ENCODE measurements at places on chromosomes 7 and 10.

DNA sequence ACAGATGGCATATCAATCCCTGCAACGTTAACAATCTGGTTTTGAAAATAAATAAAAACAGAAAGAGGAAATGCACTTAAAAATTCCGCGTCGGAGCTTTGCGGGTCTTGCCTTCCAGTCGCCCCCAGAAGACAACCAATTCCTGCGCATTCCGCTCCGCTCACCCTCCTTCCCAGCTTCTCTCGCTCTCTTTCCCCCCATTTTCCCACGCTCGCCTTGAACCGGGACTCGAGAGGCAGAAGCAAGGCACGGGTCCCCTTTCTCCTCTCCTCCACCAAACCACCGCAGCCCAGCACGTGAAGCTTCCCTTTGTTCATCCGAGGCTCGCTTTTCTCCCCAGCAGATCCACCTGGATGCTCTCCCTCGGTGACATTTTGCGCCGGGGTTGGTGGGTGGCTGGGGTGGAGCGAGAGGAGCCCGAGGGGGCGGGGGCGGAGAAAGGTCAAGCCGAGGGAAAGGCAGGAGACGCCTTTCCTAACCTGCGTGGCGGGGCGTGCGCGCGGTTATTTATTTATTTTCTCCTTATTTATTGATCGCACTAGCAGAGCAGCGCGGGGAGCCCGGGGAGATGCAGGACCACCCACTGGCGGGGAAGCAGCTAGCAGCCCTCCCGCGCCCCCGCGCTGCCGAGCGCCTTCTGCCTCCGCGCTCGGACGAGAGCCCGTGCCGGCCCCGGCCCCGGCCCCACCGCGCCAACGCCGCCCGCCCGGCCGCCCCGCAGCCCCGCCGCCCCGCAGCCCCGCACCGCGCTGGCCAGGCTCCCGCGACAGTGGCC lies at the start of gene KCND2:
TSS of gene KCND2 (plus strand) at position 475 of the 775 bp plus-strand sequence.
- no peak for DNase-seq

DNA sequence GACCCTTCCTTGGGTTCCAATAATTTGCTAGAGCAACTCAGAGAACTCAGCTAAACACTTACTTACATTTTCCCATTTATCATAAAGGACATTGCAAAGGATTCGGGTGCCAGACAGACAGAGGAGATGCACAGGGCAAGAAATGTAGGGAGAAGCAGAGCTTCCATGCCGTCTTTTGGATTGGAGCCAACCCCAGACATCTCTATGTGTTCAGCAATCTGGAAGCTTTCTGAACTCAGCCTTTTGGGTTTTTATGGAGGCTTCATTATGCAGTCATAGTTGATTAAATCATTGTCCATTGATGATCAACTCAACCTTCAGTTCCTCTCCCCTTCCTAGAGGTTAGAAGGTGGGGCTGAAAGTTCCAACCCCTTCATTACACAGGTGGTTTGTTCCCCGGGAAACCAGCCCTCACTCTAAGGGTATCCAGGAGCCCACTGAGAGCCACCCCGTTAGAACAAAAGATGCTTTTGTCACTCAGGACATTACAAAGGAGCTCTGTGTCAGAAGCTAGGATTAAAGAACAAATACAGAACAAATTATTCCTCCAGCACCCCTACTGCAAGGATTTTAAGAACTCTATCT lies 211.9 kb upstream of the VSTM2A start:
- DNase-seq: no peak

DNA sequence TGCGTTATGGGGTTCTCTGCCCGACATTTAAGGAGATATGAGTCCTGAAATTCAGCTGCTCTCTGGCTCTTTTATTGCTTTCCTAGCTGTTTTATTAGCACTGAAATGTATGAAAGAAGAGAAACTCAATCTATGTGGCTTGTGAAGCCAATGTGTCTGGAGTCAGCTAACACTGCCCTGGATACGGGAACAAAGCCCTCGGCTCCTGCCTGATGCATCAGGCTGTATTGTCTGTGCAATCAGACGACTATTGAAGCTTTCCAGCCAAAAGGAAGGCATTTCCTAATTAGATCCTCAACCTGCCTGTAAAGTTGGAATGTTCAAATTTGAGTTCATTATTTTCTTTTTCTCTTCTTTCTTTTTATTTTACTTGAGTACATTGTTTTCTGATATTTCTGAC lies 22.0 kb upstream of the TM9SF3 start:
- no peak for DNase-seq

DNA sequence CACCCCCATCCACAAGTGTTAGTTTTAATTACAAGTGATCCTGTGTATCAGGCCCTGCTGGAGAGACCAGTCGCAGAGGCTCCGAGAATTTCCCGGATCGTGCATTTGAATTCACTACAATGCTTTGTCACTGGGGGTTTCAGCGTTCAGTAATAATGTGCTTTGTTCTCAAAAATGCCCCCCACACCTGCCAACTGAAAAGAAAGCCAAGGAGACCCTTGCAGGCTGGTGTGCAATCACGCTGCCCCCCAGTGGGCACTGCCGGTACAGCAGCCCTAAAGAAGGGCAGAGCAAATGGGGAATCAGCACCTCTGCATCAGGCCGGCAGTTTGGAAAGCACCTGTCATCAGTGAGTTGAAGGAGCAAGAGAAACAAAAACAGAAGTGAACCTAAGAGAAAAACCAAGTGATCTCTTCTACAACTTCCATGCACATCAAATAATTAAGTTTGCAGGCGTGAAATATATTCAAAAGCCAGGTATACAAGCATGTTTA lies 177.6 kb downstream of the PARD3 start:
- DNase-seq: peak; percentile 12

DNA sequence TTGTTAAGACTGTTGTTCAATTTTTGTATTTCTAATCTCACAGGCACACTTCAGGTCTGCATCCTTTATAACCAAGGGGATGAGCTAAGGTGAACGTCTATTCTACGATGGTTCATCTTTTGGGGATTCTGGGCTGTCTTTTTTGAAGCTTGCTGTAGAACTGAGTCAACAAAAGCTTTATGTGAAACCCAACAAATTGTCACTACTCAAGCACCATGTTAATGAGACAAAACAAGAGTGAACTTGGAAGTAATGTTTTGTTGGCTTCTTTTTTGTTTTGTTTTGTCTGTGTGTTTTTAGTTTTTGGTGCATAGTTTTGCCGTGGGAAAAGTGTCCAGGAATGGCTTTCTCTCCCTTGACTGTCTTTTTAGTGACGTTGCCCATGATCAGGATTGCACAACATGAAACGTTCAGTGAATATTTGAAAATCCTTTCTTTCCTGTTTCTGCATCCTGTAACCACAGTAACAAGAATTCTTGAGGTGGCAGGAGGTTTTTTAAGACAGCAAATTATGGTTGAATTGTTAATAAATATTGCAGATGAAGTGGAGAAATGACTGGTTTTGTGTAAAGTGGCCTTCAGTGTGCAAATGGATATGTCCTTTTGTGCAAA lies 65.6 kb downstream of the WIPF3 start:
- DNase-seq: no peak

GRCh38 chr7:32179567-32179966 lies 109.4 kb upstream of the PDE1C start:
- DNase-seq: no peak

GRCh38 chr10:57844387-57844998 lies 423.2 kb downstream of the IPMK start:
- no peak for DNase-seq

GRCh38 chr10:37754538-37755323 lies 102.7 kb downstream of the ZNF248 start:
- DNase-seq: no peak

DNA sequence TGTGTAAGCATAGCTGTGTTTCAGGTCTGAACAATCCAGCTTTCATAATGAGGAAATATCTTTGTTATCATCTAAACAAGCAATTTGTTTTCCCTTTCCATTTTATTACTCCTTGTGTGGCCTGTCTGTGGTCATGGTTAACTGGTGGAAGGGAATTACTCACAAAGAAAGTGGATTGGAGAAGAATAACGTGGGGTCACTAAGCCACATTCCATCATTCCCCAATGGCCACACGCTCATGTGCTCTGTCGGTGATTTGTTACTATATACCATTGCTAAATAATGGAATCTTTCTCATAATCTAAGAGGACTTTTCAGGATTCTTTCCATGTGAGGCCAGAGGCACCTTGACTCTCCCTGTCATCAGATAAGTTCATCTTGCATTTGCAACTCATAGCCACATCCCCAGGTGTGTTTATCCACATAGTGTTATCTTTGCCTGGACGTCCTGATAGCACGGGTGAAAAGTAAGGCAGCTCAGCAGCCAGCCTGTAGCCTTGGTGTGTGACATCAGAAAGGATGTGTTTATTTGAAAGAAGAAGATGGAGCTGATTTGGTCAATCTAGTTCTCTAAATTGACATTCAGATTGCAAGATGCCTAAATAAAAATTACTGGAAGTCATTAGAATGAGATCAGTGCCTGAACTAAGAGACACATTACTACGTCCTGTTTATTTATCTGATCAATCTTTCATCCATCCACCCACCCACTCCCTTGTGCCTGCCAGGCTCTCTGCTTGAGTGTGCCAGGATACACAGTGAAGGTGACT lies 128.9 kb downstream of the CELF2 start:
- no peak for DNase-seq

GRCh38 chr7:7294911-7295310 lies 112.6 kb downstream of the C1GALT1 start:
- DNase-seq: no peak

DNA sequence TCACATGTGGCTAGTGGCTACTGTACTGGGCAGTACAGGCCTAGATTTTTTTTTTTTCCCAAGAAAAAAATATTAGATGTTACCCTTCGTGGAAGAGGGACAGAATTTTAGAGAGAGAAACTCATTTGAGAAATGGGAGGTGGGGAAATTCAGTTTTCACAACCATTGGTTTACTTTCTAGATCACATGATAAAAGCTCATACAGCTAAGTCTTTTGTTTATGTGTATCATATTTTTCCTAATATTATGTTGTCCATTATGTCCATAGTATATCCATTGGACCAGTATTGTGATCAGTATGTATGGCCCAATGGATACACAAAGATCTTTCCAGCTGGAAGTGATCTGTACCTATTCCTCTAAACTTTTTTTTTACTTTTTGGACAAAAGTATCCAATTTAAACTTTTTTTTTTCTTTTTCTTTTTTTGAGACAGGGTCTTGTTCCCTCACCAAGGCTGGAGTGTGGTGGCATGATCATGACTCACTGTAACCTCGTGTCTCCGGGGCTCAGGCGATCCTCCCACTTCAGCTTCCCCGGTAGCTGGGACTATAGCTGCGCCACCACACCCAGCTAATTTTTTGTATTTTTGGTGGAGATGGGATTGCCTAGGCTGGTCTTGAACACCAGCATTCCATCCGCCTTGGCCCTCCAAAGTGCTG lies 4.1 kb downstream of the CALU start:
- no peak for DNase-seq

- no peak for DNase-seq
Measured at GRCh38 chr10:15632456-15633091, 87.1 kb downstream of the ITGA8 start.

DNA sequence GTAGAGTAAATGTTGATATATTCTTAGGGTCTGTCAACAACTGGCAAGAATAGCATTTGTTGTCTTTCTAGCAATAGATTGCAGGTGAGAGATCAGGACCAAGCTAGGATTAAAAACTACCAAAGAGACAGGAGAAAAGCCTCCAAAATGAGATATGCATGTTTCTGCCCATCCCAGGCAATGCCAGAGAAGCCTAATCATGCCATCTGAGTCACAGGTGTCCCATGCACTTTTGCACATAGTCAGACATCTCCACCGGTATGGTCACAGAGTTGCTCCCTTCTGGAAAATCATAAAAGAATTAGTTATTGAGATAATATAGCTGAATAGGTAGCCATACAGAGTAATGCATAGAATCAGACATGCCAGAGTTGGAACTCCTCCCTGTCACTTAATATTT lies 50.6 kb downstream of the PDK4 start:
- no peak for DNase-seq

GRCh38 chr7:121797657-121798452 lies 75.1 kb upstream of the PTPRZ1 start:
- DNase-seq: no peak

- no peak for DNase-seq
Measured at GRCh38 chr10:58435297-58435985, 50.2 kb downstream of the TFAM start.

DNA sequence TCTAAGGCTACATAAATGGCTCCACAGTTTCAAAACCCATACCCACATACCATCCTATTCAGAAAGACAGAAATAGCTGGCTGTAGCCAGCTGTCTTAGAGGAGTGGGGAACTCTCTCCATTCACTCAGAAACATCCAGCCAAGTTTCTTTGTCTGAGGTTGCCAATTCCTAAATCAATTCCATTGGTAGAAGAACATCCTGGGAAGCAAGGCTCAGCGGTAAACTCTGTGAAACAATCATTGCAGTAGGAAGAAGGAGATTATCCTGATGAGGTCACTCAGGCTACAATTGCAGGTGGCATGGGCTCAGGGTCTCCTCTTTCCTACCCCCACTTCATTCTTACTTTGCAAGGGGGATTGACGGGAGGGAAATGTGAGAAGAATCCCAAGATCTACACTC lies 154.0 kb downstream of the ETV1 start:
- no peak for DNase-seq

GRCh38 chr7:131157530-131158243 lies 170.0 kb upstream of the MKLN1 start:
- DNase-seq: no peak

- DNase-seq: no peak
Measured at GRCh38 chr7:1366801-1367405, 92.4 kb downstream of the MICALL2 start.

DNA sequence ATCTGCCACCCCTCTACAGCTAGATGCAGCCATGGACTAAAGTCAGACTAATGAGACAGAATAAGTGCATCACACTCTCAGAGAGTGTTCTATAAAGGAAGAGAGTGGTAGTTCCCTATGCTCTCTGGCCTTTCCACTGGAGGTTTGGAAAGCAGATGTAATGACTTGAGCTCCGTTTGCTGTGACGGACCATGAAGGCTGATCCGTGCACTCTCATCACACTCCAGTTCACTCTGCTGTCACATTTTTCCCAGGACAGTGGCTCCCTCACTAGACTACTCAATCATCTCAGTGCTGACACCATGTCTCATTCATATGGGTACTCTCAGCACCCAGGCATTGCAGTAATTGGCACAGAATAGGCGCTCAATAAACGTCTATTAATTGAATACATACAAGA lies 20.4 kb downstream of the TRDMT1 start:
- DNase-seq: no peak

DNA sequence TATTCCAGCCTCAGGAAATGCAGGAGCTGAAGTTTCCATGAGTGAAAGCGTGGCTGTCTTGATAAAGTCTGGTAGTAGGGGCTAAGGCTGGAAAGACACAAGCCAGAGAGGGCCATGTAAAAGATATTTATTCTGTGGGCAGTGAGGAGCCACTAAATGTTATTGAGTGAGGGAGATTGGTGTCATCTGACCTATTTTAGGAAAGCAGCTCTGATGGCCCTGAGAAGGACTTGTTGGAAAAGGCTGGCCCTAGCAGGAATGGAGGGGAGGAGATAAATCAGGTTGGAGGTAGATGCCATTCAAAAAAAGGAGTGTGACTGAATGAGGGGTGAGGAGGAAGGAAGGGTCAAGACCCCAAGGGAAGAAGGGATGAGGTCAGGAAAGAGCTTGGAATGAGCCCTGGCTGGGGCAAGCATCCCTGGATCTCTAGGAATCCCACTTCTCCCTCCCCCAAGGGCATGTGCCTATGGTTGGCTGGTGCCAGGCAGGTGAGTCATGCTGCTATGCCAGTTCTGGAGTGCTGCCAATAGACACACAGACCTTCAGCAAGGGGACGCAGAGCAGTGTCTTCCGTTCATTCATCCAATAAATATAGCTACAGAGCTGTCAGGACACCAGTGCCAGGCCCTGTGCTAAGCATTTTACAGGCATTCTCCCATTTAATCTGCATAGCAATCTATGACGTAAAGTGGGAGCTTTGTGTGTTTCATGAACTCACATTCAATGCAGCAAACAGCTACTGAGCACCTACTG lies 2.0 kb downstream of the ANKRD2 start:
- no peak for DNase-seq

- no peak for DNase-seq
Measured at GRCh38 chr7:107267138-107267537, 98.3 kb downstream of the HBP1 start.

All from stimulated activated CD8-positive, alpha-beta memory T cell treated with anti-CD3 and anti-CD28 coated beads, Interleukin-4, amount 100 ng/mL, for 4 hours (primary cell).